ENCODE measurements at places on chromosomes 7 and 10.

- no peak for DNase-seq
Measured at GRCh38 chr7:54955696-54956420, 63.0 kb upstream of the EGFR start.

DNA sequence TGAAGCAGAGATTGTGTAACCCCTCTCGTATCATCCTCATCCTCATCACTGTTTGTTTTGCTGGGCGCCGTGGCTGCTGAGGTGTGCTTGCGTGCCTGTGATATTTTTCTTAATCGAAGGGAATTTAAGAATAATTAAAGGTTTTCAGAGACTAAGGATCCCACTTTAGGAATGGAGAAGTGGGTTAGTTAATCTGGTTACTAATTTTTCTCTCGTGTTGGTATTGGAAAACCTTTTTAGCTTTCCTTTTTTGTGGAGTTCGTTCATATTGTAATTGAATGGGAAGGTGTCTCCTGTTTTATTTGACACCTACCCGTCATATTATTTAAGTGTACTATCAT, 1.3 kb downstream of the UBN2 start:
- DNase-seq, result no peak

DNA sequence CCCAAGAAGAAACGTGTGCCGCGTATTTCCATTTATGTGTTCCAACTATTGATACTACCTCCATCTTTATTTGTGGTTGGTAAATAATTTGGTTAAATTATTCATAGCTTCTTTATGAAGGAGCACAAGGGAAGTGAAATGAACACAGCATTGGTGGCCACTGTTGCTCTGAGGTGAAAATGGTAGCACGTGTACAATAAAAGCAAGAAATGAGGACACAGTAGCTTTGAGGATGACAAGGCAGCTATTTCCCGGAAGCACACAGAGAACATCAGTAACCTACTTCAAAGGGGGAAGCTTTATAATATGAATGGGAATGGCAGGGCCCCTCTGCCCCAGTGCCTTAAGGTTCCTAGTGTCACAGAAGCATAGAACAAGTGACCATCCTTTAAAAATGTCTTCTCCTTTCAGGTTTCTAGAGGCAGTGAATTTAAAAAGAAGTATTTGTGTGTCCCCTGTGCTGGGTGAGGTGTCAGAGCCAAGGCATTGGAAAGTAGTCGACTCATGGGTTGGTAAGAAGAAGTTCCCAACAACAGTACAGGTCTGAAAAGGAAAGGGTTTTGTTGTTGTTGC, 78.8 kb downstream of the SGMS1 start:
- DNase-seq, result no peak

- DNase-seq, result no peak
Measured at GRCh38 chr10:78650122-78650521, 418.6 kb upstream of the ZMIZ1 start.

GRCh38 chr7:128217030-128217805, 23.9 kb upstream of the LEP start:
- DNase-seq, result no peak

DNA sequence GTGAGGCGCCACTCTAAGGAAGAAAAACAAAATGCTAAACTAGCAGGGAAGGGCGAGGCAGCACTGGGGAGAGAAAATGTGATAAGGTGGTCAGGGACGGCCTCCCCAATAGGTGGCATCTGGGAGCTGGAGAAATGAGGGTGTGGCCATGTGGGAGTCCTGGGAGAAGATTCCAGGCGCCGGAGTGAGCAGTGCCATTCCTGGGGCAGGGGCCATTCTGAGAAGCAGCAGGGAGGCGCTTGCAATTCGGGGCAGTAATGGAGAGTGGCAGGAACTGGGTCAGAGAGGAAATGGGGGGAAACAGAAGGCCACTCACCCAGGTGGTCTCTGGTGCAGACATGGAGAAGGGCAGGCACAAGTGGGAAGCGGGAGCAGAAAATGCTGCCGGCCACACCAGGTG, 61.8 kb upstream of the LRRC18 start:
- no peak for DNase-seq

DNA sequence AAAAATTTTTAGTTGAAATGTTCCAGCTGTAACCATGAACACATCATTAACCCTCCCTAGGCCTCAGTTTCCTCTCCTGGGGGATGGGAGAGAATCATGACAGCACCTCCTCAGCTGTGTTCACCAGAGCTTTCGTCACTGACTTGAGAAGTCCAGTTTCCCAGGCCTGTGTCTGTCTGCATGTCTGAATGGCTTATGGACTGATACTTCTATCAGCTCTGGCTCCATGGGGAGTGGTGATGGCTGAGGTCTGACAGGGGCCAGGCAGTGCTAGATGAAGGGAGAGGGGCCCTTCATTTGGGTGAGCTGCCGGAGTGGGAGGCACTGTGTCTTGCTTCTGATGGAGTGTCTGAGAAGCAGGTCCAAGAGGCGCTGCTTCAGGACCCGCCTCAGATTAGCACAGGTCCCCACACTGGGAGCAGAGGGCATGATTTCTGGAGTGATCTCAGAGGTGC, 192.9 kb downstream of the PTPN20 start:
- no peak for DNase-seq

DNA sequence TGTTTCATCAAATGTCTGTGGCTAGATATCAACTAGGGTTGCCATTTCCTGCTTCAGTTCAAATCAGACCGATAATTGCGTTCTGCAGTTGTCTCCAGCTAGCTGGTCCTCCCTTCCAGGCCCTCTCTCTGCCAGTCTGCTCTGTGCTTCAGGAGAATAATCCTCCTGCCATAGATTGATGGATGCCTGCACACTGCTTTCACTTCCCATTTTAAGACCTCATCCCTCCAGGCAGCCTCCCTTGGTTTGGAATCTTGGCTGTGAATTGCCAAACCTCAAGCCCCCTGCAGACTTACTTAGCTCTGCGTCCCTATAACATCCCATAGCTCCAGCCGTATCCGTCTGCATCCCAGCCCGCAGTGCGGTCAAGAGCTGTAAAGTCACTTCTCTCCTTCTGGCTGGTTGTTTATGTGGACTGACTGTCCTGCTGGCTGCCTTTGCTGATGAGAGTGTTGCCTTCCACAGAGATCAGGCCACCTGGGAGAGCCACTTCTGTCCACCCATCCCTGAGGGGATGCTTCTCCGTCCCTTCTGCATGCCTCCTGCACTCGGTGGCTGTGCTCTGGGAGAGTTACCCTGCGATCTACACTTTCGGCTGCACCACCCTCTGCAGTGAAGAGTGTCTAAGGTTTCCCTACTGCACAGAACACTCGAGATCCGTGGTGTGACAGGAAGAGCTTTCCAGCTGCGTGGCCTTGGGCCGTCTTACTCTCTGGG, 22.4 kb upstream of the KLF6 start:
- no peak for DNase-seq

- no peak for DNase-seq
Measured at GRCh38 chr10:127578259-127578960, 29.3 kb downstream of the NPS start.

DNA sequence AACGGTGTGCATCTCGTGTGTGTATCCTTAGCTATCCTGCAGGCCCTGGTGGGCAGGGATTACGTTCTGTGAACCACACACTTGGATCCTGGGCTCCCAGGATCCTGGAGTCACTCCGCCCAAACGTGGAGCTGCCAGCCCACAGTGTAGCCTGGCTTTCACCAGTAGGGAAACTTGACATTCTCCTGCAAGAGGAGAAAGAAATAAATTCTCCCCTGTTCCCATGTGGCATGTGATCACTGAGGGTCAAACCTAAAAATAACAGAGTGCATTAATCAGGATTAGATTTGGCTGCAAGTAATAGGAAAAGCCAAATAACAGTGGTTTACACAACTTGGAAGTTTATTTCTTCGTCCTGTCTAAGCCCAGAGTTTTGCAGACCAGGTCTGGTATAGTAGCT, 32.3 kb downstream of the PALD1 start:
- DNase-seq, result no peak

DNA sequence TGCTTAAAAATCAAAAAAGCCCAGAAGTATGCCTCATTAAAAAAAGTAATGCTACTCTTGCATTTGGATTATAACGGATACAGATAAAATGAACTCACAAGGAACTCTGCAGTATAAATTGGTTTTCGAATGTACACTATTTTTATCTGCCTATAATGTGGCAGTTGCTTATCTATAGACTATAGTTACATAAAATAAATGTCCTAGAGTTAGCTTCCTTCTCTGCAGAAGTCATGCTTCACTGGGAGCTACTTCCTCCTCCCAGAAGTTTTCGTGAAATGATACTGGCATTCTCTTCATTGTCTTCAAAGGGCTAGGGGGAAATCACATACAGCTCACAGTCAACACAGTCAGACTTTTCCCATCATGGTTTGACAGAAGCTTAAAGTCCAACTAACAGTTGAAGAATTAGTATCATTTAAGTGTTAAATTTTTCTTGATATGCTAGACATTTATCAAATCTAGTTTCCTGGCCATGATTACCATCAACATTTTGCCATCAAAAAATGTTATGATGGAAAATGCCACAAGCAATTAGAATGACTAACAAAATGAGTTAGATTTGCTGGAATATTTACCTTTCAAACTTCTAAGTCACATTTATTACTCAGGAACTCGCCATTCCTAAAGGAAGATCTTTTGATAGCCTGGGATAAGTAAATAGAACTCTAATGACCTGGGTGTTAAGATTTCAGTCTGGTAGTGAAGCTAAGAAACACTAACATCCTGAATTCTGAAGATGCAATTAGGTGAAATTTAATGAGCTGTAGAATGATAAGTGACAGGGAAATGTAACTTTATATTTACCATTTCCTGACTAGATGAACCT, 87.3 kb upstream of the TRIL start:
- DNase-seq, result no peak

- DNase-seq, result no peak
Measured at GRCh38 chr7:35736725-35737124, 41.8 kb upstream of the HERPUD2 start.

DNA sequence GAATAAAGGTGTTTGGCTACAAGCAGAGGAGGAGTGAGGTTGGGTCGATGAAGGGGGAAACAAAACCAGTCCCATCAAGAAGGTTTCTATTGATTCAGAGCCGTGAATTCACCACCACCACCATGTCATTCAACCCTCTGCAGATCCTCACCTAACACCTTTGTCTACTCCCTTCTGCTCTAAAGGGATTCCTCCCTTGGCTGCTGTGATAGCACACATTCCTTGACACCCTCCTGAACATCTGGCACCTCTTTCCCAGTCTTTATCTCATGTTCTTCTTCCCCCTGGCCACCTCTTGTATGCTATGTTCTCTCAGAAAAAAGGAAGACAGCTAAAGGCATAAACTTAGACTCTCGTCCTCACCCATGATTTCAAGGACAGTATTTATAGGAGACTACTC, 318.0 kb downstream of the GPAM start:
- DNase-seq, result no peak

GRCh38 chr10:5364374-5364773, 392 bp upstream of the UCN3 start:
- DNase-seq, result no peak

DNA sequence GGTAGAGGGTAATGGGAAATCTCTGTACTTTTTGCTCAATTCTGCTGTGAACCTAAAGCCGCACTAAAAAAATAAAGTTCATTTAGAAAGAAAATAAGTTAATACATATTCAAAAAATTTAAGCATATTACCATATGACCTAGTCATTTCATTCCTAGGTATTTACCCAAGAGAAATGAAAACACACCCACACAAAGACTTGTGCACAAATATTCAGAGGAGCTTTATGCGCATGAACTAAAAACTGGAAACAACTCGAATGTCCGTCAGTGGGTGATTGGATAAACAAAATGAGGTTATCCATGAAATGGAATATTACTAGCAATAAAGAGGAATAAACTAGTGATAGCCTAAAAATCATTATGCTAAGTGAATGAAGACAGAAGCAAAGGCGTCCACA, 62.6 kb upstream of the ZNRF2 start:
- no peak for DNase-seq

GRCh38 chr10:99993701-99994689, 15.8 kb downstream of the DNMBP start:
- peak; percentile 6 for DNase-seq

GRCh38 chr7:156113731-156114130, 301.5 kb upstream of the SHH start:
- no peak for DNase-seq

DNA sequence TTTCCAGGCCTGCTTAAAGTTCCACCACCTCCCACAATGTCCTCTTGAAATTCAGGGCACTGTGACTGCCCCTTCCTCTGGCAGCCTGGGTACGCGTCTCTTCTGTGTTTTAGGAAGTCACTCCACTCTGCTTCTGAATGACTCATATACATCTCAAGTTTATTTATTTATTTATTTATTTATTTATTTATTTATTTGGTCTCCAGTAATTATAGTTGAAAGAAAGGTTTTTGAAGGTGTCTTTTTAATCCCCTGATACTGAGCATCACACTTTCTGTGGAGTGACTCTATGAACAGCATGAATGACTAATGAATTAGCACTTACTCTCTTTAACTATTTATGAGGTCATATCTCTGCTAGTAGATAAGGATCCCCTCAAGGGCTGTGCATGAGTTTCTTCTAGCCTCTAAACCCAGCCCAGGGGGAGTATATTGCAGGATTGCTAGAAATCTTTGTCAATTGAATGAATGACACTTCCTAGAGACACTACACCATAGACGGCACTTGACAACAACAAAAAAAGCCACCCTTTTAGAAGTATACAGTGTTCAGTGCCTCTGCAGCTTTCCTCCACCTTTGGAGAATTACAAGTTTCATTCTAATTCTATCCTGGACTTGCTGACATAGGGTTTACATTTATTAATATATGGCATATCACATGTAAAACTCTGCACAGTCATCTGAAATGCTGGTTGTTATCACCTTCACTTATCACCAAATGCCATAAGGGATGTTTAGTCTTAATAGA, 2.1 kb downstream of the MACC1 start:
- DNase-seq, result no peak

DNA sequence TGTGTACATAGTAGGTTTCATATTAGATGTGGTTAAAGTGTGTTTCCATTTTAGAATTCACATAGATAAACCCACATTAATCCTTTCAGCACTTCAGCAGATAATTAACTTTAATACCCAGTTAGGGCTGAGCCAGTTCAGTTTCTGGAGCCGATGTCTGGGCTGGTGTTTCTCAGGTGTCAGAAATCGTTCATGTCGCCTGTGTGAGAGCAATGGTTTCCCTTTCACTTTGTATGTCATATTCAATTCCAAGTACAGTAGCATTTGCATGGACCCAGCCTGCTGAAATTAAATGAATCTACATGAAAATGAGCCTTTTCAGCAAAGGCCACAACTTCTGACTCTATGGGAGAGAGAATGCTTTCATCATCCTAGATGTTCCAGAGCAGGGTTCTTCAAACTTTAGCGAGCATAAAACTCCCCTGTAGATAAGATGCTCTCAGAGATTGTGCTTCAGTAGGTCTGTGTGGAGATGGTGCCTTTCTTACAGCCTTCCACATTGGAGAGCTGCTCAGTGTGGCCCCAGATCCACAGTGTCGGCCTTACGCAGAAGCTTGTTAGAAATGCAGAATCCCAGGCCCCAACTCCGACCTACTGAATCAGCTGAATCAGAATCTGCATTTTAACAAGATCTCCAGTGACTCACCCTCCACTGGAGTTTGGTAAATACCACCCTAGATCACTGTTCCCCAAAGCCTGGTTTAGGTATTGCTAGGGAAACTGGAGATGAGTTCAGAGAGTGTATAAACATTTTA, 19.6 kb downstream of the WIPF3 start:
- no peak for DNase-seq

Data from T-helper 9 cell (primary cell).